ENCODE measurements at places on chromosomes 7 and 10.
A peak's percentile ranks its signal among the peaks of the same experiment; 100 is the strongest.

- DNase-seq = peak; percentile 56
Measured at GRCh38 chr10:80202934-80203834, 2.2 kb downstream of the ANXA11 start.

- DNase-seq = no peak
Measured at GRCh38 chr10:122310311-122311050, 39.4 kb downstream of the BTBD16 start.

DNA sequence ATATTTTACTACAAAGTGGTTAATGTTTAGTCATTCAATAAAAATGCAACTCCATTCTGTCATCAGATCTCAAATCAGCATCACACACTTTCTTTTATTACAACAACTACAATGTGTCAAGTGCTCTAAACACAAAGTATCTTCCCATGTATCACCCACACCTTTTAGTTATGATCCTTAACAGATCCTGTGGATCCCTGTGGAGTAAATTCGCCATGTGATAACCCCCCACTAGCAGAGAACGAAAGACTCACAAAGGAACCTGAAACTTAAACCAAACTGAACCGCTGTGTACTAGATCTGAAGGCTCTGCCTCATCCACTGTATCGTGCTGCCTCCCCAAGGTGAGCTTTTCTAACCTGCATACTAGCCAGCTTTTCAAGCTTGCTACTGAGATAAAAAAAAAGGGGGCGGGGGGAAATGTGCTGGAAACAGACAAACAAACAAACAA, 1.7 kb downstream of the DPY19L1 start:
- peak; percentile 15 for DNase-seq

DNA sequence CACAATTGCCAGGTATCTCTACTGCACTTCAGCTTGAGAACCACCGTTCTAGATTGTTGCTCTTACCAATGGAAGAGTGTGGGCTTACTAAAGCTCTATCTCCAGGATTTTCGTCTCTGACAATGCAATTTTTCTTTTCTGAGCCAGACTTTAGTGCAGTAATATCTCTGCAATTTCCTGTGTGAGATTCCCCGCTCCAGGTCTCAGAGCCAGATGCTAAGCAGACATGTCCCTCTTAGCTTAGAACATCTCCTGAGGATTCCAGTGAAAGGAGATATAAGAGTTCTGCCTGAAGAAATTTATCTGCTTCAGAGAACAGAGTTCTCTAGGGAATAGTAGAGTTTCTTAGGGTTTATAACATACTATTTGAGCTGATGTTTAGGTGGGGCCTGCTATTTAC, 82.0 kb downstream of the SND1 start:
- DNase-seq = no peak

DNA sequence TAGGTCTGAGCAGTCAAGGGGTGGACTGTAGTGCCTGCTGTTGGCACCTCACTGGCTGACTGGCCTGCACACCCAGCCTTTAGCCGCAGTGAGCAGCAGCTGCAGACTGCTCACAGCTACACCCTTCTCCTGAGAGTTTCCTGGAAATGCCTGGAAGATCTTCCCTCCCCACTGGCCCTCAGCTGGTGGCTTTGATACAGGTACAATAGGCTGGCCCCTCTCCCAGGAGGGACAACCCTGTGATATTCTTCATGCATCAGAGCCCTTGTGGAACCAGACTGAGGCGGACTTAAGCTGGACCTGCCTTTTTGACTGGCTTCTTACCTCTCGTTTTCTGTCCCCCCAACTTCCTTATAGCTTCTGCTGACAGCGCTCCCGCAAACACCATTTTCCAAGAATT, 6.4 kb downstream of the GCK start:
- DNase-seq = no peak

DNA sequence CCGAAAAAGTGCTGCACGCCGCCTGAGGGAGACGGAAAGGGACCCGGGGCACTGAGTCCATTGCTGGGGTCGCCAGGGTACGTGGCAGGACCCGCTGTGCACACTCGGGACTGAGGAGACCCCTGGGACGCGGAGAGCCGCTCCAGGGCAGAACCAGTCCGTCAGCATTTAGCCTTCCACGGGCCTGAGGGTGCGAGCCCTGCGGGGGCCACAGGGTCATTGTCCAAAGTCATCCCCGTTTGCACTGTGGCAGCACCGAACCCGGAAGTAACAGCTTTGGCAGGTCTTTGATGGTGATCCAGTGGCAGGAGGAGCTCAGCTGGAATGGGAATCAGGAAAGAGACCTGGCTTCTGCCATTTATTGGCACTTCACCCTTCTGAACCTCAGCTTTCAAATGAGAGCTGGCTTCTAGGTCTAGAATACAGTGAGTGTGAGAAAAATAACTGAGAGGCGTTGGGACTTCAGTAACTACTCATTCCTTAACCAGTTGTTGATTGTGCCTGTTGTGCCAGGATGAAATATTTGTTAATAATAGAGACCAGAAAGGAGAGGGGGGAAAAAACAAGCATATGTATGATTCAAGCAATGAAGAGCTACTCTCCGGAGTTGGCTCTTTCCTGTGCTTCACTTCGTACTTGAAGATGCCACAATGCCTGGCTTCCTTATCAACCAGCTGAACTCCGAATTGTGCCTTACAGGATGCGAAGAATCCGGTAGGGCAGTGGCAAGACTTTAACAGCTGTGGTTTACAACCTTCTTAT, 811 bp upstream of the ARHGAP12 start:
- peak; percentile 7 for DNase-seq

GRCh38 chr7:139441961-139442360, 41.5 kb downstream of the KLRG2 start:
- DNase-seq = no peak

DNA sequence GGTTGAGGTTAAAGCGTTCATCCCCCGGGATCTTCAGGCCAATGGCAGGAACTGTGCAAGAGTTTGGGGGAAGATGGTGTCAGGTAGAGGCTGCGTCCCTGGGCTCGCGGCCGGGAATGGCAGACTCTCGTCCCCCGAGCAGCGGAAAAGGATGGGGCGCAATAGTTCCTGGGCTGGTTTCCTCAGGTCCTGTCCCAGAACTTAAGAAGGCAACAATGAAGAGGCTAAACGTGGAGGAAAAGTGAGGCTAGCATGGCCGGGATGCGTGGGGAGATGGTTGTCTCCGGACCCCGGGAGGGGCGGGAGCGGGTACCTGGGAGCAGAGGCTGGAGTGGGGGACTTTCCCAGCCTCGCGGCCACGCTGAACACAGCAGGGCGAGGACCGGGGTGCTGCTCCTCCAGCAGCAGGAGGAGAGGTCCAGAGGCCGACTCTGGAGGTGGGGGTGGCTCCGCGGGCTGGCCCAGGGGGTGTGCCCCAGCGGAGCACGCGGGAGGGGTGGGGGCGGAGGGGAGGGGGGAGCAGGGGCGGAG, 882 bp downstream of the IRF5 start:
- DNase-seq = no peak

GRCh38 chr10:119483001-119483400, 59.5 kb downstream of the RGS10 start:
- no peak for DNase-seq

Data from HEK293T (cell line).